ENCODE measurements at places on chromosomes 16 and 17. TPM values are rescaled to one million over a fixed set of nuclear protein-coding genes. Genes with fewer than 3 reads are reported as not detected.

The XYLT2 gene
- total RNA-seq, result 17.1 TPM

DNA sequence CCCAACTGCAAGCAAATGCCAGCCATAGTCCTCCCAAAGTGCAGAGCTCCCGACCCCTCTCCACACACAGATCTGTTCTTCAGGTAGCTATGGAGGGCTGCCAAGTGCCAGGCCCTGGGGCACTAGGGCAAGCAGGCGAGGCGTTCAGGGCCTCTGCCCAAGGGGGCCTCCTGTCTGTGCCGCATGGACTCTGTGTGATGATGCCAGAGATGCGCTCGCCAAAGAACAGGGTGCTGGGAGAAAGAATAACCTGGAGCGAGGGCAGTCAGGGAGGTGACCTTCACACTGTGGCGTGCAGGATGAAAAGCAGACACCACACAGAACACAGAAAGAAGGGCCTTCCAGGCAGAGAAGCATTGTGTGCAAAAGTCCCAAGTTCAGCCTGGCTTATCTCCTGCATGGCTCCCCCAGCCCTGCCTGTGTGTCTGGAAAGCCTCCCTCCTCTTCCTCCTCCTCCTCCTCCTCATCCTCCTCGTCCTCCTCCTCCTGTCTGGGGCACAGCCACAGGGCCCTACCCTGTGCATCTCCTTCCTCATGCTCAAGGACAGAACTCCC is 44.2 kb downstream of the PEMT start:
- DNase-seq, result no peak

- DNase-seq, result no peak
These were observed 2339.5 kb downstream of the TP53TG3F start for GRCh38 chr16:35798885-35799426.

DNA sequence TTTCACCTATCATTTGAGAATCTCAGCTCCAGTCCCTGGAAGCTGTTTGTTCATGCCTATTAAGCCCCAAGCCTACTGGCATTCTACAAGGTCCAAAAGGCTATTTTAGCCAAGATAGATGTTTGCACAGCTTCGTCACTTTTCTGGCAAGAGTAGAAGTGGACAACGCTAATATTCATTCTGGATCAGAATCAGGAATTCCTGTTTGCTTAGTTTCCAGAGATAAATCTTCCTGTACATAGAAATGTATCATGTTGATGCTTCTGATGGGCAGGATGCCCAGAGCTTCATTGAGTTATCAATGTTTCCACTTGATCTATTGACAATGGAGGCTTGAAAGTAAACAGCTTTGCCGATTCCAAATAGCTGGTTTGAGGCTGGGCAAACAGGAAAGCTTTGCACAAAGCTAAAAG is 260.7 kb upstream of the CA10 start:
- DNase-seq, result no peak

- DNase-seq, result no peak
These were observed 23.8 kb downstream of the SNX11 start for GRCh38 chr17:48131216-48131824.

The TRPV2 gene
- total RNA-seq, result 15.0 TPM

DNA sequence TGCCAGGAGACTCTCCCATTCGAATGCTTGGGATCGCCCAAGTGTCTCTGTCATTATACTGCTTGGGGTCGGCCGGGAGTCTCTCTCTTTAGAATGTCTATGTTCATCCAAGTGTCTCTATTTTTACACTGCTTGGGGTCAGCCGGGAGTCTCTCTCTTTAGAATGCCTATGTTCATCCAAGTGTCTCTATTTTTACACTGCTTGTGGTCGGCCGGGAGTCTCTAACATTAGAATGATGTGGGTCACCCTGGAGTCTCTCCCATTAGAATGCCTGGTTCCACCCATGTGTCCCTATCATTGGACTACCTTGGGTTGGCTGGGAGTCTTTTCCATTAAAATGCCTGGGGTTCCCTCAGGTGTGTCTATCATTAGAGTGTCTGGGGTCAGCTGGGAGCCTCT is 2230.4 kb downstream of the TP53TG3F start:
- no peak for DNase-seq

Measured in right atrium auricular region (tissue), 2 donors.